AG09309 (cell line): ENCODE measurements at places on chromosomes 5 and 9.

DNA sequence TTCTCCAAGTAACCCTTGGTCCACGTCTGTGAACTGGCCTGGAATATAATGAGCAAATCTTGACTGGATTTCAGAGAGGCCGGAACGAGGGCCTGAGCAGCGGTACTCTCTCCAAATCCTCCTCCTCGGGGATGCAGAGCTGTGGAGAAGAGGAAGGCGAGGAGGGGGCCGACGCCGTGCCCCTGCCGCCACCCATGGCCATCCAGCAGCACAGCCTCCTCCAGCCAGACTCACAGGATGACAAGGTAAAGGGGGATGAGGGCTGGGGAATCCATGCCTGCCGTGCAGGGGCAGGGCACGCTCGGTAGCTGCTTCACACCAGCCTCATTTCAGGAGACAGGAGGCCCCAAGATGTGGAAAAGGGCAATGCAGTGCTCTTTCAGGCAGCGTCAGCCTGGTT, 118.9 kb upstream of the OTULINL start:
- DNase-seq = no peak

DNA sequence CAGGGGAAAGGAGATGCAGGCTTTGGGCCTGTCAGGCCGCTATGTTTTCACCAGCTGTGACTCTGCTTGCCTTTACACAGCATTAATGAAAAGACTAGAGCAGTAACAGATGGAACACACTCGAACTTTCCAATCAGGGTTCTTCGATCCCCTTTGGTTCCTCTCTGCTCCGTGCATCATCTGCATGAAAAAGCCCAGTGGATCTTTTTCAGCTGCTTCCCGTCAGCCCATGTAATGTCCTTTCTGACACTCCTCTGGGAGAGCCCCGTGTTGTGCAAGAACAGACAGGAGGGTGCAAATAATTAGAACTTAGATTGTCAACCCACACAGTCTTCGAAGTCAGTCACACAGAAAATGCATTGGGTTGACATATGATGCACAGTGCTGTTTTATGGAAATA, 448.9 kb upstream of the ZNF462 start:
- no peak for DNase-seq

DNA sequence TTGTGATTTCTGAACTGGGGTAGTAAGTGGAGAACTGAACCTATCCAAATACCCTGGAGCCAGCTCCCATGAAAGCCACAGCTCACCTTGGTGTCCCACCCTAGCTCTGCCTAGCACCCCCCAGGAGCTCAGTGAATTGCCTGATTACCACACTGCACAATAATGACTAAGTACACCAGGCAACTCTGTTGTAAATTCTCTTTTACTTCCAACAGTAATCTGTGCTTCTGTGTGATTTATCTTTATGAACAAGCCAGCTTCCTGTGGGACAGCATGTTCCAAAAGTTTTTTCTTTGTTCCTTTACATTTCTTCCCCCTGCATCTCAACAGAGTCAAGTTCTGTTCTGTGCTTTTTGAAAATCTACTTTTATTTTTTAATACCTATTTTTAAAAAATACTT, 22.1 kb upstream of the GRPEL2 start:
- DNase-seq = no peak

- no peak for DNase-seq
These were observed 46.7 kb downstream of the MEF2C start for GRCh38 chr5:88836195-88836838.

DNA sequence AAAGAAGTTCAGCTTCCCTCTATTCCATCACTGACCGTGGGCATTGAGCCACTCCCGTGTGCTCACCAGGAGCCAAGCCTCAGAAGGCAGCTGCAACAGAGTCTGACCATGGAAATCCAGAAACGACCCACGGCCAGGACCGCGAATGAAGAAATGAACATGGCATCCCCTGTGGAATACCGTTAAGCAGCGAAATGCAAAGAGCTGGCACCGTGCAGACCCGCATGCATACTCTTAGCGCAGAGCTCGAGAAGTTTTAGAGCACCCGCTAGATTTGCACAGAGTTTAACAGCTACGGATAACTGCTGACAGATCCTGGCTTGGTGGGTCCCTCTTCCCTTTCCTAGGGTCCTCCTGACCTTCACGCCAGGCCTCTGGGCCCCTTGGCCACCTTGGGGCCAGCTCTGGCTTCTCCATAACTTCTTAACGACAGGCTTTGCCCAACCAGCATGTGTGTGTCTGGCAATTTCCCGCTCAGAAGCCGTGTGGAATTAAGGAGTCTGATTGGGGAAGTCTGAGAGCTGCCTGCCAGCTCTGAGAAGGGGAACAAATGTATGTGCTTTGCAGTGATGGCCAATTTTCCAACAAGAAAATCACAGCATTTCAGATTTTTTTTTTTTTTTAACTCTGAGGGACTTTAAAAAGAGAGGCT, 75.3 kb upstream of the COL5A1 start:
- no peak for DNase-seq
